ENCODE measurements at places on chromosomes 16 and 17. TPM values are rescaled to one million over a fixed set of nuclear protein-coding genes. Genes with fewer than 3 reads are reported as not detected.

The IL17C gene
- not detected for polyA plus RNA-seq

The KRTAP1-5 gene
- polyA plus RNA-seq, result not detected

DNA sequence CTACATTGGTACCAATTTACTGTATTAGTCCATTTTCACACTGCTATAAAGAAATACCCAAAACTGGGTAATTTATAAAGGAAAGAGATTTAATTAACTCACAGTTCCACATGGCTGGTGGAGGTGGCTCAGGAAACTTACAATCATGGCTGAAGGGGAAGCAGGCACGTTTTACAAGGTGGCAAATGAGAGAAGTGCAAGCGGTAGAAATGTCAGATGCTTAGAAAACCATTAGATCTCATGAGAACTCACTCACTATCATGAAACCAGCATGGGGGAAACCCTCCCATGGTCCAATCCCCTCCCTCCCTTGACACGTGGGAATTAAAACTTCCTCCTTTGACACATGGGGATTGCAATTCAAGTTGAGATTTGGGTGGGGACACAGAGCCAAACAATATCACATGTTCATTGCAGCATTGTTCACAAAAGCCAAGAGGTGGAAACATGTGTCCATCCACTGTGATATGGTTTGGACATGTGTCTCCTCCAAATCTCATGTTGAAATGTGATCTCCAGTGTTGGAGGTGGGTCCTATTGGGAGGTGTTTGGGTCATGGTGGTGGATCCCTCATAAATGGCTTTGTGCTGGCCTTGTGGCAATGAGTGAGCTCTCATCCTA, 3.1 kb upstream of the SPACA3 start:
- H3K27me3 ChIP-seq, result no peaks in the 10 kb centered on the region
- no peak overlapping the region for H3K4me3 ChIP-seq
- no peaks in the 10 kb centered on the region for H3K4me1 ChIP-seq
- no peak overlapping the region for H3K27ac ChIP-seq

DNA sequence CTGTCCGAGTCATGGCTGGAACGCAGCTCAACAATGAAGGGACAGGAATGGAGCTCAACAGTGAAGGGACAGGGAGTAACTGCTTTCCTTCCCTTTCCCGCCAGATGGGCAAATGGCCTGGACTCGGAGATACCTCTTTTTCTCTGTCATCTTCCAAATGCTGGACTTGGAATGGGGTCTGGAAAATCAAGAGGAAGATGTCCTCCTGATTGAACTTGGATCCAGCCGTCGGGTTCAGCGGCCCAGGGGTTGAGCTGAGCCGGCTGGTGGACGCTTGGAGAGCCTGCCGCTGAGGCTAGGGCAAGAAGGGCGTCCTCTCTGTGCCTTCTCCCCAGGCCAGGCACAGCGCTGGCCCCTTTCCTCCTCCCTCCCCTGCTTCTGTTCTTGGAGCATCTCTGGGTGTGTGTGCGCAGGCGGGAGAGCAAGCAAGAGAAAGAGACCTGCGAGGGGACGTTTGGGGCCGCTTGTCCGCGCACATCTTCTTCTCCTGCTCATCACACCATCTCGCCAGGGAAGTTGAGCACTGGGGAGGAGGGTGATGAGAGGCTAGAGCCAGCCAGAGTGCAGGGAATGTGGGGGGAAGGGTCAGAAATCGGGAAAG, 6.6 kb downstream of the NEUROD2 start:
- no peak overlapping the region for H3K27ac ChIP-seq
- H3K4me1 ChIP-seq, result peaks cover 8% of the 10 kb centered on the region
- no peaks in the 10 kb centered on the region for H3K36me3 ChIP-seq
- DNase-seq, result no peak
- H3K4me3 ChIP-seq, result no peak overlapping the region

DNA sequence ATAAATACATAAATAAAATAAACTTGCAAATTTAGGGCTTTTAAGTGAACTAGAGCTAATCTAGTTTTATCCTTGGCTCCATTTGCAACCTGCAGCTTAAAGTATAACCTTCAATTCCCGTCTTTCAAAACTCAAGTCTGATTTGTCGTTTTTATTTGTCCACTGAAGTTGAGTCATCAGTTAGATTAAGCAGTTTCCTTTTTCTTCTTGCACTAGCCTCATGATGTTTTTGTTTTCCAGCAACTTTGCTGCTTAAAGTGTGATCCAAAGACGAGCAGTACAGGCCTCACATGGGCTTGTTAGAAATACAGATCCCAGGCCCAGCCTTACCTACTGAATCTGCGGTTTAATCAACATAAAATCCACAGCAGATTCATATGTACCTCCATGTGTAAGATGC, 13.8 kb downstream of the ARSG start:
- H3K4me3 ChIP-seq, result no peak overlapping the region
- H3K27ac ChIP-seq, result no peak overlapping the region
- H3K36me3 ChIP-seq, result no peaks in the 10 kb centered on the region
- H3K4me1 ChIP-seq, result no peaks in the 10 kb centered on the region

Data from large intestine (tissue), 12 donors.